ENCODE measurements at places on chromosomes 13 and 19.
A peak's percentile ranks its signal among the peaks of the same experiment; 100 is the strongest.

DNA sequence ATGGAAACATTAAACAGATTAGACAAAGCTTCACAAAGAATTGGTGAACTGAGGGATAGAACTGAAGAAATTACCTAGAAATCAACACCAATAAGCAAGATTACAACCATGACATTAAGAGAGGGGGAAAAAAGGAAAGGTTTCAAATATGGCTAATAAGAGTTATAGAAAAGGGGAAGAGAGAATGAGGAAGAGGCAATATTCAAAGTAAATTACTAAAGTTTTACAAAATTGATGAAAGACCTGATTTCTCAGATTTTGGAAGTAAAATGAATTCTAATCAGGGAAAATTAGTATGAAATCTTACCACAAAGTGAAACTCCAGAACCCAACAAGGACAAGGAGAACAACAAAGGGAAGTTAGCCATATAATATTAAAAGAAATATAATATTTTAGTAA, 187.4 kb downstream of the NBEA start:
- no peak for ATAC-seq

GRCh38 chr13:93227280-93227877, 772 bp downstream of the GPC6 start:
- no peak for ATAC-seq

DNA sequence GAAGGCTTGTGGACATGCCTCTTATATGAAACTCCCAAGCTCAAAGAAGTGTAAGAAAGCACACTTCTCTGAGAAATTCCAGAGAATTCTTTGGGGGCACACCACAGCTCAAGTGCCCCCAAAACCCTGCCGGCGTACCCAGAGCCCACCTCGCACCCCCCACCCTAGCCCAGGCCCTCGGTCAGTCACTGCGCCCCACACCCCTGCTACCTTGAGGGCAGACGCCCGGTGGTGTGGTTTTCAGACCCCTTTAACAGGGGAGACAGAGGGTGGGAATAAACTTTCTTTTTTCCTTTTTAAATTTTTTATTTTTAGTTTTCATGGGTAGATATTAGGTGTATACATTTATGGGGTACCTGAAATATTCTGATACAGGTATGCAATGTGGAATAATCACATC, 29.5 kb downstream of the PEPD start:
- ATAC-seq: no peak

GRCh38 chr19:13839130-13839937, 37.6 kb upstream of the NANOS3 start:
- ATAC-seq: peak; percentile 42

GRCh38 chr13:52852444-52852843, 4.0 kb upstream of the PCDH8 start:
- no peak for ATAC-seq
